ENCODE measurements at places on chromosomes 4 and X.

DNA sequence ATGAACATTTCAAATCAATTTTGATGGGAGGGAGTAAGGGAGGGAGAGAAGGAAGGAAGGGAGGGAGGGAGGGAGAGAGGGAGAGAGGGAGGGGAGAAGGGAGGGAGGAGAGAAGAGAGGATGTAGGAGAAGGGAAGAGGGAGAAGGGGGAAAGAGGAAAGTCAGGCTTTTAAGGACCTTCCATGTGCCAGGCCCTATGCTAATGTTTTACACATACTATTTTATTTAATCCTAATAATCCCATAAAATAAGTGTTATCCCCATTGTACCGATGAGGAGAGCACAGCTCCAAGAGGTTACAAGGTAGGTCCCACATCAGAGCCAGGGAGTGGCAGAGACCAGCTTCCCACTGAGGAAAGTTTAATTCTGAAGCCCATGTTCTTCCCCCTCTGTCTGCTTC is 341.9 kb downstream of the RAB28 start:
- DNase-seq: no peak

DNA sequence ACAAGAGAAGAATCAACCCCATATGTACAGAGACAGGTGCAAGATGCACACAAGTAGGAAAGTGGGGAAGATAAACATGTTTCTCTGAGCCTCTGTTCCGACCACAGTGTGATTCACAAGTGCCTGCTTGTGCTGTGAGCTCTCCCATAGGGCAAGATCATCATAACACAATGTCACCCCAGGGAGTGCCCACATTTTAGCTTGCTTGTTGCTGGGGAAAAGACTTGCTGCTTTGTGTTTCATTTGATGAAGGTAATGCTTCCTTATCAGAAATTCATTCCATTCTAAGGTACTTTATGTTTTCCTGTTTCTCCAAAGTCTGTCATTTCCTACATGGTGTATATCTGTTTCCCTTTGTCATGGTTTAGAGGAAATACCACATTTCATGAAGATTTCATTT is 304.5 kb upstream of the DIPK2B start:
- no peak for DNase-seq

- no peak for DNase-seq
Measured at GRCh38 chr4:114905017-114905416, 208.4 kb downstream of the NDST4 start.

DNA sequence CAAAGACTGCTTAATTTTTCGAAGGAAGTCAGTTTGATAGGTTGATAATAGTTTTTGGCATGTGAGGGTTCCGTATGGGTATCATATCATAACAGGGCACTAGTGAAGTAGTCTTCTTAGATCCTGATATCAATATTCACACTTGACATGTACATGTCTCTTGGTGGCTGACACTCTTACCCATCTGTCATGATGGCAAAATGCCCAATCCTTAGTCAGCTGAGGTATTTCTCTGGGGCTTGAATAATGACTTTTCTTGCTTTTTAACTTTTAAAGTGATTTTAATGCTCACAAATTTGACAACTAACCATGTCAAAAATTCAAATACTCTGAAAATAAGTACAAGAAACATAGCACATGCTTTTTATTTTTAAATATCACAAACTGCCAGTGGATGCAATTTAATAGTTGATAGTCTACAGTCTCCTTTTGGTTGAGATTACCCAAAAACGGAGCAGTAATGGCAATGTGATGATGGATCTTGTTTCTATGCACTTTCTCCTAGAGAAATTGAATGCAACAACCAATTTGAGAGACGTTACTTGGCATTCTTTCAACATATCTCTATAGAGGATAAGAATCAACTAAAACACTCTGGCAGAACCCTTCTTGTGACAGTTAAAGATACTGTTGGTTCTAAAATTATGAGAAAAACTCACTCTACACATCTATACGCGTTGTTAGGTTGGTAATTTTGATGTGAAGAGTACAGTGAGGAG is 552.9 kb upstream of the PABPC4L start:
- no peak for DNase-seq

GRCh38 chr4:105956569-105956968 is 61.3 kb downstream of the NPNT start:
- DNase-seq: no peak

DNA sequence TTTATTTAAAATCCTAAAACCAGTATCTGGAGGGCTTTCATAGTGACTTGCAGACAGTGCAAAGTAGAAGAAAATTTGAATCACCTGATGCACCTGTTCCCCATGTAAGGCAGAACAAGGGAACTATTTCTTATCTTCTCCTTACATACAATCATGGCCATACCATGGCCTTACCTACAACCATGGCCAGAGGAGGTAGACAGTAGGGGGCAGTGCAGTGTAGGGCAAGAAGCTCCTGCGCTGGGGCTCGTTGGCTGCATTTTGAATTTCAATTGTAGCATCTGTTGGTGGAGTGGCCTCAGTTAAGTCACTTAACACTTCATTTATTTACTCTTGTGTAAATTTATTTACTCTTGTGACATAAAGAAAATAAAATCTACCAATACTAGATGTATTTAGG is 33.0 kb downstream of the GALNTL6 start:
- no peak for DNase-seq

- no peak for DNase-seq
Measured at GRCh38 chr4:137762591-137762990, 230.3 kb upstream of the PCDH18 start.

- no peak for DNase-seq
Measured at GRCh38 chr4:99998062-99998867, 48.2 kb upstream of the H2AZ1 start.

DNA sequence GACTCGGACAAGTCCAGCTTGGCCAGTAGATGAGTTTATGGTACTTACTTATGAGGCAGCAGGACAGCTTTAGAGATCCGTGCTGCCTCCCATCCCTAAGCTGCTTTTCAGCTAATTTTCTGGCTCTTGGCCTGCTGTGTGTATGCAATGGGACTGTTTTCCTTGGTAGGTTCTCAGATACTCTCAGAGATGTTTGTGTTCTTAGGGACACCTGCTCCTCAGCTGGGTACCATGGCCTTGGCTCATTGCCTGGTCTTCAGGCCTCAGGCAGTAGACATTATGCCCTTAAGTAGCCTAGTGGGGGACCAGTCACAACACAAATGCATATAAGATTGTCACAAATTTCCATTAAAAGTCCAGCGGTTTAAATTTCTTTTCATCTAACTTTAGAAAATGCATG is 688.0 kb downstream of the PCDH7 start:
- no peak for DNase-seq

GRCh38 chr4:71584585-71584984 is 199.3 kb downstream of the GC start:
- DNase-seq: no peak

GRCh38 chrX:148658115-148658730 is 157.8 kb downstream of the AFF2 start:
- no peak for DNase-seq

DNA sequence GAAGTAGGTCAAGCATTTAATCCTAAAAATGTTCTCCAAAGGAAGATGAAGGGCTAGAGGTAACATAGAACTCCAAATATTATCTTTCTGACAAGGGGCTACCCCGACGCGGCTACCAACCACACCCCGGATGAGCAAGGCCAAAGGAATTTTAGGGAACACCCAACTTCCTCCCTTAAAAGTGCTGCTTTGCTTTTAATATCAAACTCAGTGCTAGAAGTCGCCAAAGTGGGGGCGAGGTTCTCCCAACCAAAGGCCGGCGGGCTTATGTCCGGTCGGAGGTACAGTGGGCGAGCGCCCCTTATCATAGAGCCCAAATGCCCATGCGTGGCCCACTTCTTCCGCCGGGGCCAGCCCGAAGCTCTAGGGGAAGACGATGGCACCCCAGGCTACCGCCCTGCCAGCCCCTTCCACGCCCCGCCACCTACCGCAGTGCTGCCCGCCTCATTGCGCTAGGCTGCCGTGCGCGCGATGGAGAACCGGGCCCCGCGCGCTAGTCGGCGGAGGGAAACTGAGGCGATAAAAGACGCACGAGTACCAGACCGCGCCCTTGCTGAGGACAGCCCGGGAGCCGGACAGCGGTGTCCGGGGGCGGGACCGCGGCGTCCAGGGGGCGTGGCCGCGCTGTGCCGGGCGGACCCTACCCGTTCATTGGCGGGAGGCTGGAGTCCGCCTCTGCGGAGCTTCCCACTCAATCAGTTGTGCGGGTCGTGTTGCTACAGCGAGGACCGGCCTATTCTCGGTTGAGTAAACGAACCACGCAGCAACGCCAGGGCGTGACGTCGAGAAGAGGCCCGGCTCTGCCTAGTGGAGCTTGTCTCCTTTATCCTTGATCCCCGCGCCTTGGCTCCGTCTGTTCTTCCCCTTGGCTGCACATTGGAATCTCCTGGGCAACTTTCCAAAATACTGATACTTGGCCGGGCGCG is at the start of gene ACOT9:
Gene ACOT9 (minus strand): TSS at position 580 of the 926 bp plus-strand sequence. CDS start 132 bp downstream, at position 448.
- DNase-seq: peak; percentile 93

- DNase-seq: no peak
Measured at GRCh38 chrX:63761639-63762038, 23.4 kb downstream of the ARHGEF9 start.

GRCh38 chr4:23423540-23423939 is 466.3 kb downstream of the PPARGC1A start:
- DNase-seq: no peak

DNA sequence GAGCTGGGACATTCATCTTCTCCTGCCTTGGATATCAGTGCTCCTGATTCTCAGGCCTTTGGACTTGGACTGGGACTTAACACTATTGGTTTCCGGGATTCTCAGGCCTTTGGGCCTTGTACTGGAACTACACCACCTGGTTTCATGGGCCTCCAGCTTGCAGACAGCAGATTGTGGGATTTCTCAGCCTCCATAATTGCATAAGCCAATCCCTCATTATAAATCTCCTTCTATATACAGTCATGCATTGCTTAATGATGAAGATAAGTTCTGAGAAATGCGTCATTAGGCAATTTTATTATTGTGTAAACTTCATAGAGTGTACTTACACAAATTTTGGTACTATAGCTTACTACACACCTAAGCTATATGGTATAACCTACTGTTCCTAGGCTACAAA is 8.9 kb upstream of the CCNG2 start:
- DNase-seq: no peak

DNA sequence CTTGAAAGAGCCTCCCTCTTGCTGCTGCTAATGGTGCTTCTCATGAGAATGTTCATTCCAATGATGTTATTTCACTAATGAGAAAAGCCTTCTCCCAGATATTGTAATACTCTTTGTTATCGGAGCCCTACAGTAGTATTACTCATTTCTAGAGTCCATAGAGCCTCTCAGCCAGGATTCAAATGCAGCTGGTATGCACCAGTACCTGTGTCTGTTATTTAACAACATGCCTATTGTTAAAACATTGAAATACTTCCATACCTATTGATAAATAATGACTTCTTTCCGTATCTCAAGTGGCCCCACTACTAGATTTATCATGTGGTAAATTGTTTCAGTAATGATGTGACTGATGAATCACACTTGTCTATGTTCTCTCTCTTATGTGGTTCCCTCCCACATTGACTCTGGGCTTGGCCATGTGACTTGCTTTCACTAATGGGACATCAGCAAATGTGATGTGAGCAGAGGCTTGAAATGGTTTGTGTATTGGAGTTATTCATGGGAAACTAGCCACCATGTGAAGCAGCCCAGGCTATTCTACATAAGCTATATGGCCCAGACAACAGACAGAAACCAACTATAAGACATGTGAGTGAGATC is 207.6 kb downstream of the THOC2 start:
- no peak for DNase-seq

DNA sequence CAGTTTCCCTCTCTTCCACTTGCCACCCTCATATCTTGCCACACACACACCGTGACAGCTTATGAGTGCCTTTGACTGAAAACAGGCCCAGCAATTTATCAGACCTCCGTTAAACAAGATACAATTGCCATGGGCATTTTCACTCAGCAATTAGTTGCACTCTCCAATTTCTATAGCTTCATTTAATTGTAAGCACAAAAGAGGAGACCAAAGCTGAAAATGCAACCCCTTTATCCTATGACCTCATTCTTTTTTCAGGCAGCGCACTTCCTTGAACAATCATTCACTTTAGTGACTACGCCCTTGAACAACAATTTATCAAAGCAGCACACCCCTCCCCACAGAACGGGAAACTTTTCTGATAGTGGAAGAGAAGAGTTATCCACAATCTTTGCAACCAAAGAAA is 4.1 kb downstream of the POF1B start:
- DNase-seq: no peak

DNA sequence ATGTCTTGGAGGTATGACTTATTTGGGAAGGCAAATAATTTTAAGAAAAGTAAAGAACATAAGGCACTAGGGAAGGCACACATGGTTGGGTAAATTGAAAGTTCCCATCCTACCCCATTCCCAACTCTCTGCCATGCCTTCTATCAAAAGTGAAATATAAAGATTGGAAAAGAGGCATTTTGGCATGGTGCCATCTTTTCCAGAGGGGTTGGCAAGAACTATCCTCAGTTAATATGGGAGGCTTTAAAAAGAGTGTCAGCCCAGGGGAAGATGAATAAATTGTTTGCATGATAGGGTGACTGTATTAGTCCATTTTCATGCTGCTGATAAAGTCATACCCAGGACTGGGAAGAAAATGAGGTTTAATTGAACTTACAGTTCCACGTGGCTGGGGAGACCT is 150.8 kb upstream of the BOD1L1 start:
- DNase-seq: no peak

GRCh38 chr4:70533791-70534190 is 15.4 kb downstream of the AMTN start:
- DNase-seq: no peak

GRCh38 chr4:102787096-102787881 is 26.5 kb upstream of the MANBA start:
- DNase-seq: no peak

DNA sequence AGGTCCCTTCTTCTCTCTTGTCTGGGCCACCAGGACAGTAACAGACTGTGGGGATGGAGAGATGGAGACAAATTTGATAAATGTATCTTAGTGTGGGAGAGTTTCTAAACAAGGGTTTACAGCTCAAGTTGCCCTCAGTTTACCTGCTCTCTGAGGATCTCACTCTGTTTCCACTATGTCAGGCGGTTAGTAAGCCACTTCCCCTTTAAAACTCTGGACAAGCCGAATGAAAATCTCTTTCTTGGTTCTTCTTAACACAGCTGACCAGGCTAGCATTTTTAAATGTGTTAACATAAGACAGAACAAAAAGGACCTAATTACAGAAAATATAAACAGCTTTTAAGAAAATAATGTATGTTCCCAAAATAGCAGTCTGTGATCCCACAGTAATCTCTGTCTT is 2.9 kb upstream of the SCARB2 start:
- no peak for DNase-seq

DNA sequence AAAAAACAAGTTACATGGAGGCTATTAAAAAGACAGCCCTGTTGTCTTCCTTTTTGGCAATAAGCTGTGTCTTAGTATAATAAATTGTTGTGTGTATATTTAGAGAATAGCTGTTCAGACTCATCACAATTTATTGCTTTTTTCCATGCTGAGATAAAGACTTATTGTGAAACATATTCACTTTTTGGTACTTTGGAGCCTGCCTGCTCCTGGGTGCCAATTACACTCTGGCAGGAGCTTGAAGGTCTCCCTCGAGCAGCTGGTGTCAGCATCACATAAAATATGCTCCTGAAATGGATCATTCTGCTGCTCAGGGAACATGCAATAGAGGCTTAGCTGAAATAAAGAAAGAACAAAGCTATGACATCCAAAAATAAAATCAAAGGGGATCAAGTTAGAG is 211.6 kb upstream of the DKK2 start:
- no peak for DNase-seq

All from left ventricle myocardium inferior (tissue), 1 donor.